Umbilical cord (tissue), 2 donors: ENCODE measurements at places on chromosomes 5 and 9. TPM values are rescaled to one million over a fixed set of nuclear protein-coding genes. Genes with fewer than 3 reads are reported as not detected.
A peak's percentile ranks its signal among the peaks of the same experiment; 100 is the strongest.

DNA sequence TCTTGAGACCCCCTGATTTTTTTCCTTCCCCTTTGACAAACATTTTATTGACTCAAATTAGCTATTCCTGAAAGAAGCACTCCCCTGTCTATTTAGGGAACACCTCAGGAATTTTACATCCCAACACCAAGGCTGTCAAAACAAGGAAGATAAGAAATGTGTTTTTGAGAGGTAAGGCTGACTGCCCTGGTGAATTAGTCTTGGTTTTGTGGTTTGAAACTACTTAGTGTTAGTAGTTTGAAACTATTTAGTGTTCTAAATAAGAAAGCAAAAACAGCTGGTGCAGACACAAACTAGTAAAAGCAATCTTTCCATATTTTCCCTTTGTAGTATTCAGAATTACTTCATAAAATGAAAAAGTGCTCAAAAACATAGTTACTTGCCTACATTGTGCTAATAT lies 120.7 kb downstream of the PCSK1 start:
- no peak for DNase-seq

- DNase-seq: no peak
Observed at GRCh38 chr9:89374176-89374575, 55.9 kb downstream of the SECISBP2 start.

Gene APC
- total RNA-seq: 41.9 TPM

Gene DELE1
- total RNA-seq: 63.8 TPM

GRCh38 chr5:59279979-59280378 lies 613.5 kb downstream of the PDE4D start:
- DNase-seq: no peak

GRCh38 chr5:176413255-176413565 lies 3.1 kb downstream of the CLTB start:
- DNase-seq: peak; percentile 51

DNA sequence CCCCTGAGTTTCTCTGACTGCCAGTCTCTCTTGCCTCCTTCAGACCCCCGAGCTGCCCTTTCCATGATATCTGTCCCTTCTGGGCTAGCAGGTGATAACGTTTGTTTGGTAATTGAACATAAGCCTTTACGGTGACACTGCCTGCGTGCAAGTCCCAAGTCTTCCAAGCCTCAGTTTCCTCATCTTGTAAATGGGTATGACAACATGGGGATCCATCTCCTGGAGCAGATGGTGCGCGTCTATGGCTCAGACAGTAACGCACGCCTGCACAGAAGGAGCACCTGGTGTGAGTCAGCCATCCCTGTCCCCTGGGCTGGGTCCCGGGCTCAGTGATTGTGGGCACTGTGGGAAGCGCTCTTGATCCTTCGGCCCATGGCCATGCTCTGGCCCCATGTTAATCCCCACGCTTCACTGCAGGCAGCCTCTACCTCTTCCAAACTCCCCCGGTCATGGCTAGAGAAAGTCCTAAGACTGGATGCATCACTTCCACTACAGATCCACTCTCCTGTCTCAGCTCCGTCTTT lies 85.8 kb downstream of the DAP start:
- DNase-seq: no peak

Gene SYK
- 9.6 TPM for total RNA-seq

GRCh38 chr9:114035221-114035844 lies 42.8 kb downstream of the AMBP start:
- no peak for DNase-seq

- no peak for DNase-seq
Observed at GRCh38 chr5:77663090-77663863, 24.8 kb upstream of the OTP start.

Gene ENTPD8
- total RNA-seq: not detected

DNA sequence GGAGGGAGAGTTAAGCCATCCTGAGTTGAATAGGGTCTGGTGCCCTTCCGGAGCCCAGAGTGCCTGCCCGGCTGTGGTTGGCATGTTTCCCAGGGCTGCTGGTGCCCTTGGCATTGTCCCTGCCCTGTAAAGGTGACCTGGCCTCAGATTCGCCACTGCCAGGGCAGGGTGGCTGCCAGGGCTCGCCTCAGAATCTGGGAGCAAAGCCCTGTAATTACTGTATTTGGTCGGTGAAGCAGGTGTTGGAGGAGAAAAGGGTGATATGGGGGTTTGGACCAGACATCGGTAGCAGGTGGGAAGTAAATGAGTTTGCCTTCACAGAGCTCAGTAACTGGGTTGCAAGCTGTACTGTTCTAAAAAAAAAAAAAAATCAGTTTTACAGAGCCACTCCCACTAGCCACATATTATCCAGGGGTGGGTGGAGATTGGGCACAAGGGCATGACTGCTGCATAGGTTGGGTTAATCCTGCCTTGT lies 47.6 kb downstream of the RGS3 start:
- no peak for DNase-seq

Gene RECK
- total RNA-seq: 12.0 TPM

Gene NDUFAF2
- 22.6 TPM for total RNA-seq

- DNase-seq: no peak
Observed at GRCh38 chr5:77151501-77151900, 59.0 kb upstream of the PDE8B start.

GRCh38 chr5:97026721-97027120 lies 90.8 kb downstream of the LNPEP start:
- DNase-seq: no peak

Gene ABCA2
- 20.2 TPM for total RNA-seq

DNA sequence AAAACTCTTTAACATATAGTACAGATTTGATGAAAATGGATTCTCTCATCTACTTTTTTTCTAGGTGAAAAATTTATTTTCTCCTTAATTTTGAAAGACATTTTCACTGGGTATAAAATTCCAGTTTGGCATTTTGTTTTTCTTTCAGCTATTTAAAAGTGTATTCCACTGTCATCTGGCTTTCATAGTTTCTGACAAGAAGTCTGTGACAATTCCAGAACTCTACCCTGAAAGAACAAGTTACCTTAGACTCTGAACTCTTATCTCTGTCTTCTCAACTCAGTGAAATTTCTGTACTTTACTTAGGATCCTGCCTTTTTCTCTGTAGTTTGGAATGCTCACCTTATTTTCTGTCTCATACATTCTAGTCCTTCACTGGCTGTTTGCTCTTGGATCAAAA lies 161.7 kb downstream of the RANBP17 start:
- DNase-seq: no peak

DNA sequence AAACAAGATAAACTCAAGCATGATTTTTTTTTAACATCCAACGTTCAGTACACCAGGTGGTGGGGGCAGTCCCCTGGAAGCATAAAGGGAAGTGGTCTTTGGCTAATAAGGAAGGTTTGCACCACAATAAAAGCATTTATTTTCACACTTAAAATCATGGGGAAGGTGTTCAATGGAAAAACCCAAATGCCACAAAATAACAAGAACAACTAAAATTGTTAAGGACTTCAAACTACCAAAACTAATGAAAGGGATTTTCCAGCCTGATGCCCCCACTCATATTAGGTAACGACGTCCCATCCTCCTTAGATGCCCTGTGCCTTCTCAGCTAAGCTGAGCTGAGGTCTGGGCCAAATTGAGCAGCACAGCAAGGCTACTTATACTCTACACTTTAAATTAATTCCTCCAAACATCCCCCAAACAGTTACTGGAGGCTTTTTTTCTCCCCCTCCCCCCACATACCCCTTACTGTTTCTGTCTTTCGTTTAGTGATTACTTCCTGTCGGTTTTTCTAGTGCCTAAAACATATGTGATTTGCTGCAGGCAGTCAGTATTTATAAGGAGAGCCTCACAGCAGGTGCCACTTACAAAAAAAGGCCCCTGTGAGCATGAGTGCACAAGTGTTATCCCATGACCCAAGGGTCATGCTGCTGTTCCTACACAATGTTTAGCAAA lies 259.7 kb upstream of the ZNF608 start:
- no peak for DNase-seq

Gene PCDHB4
- total RNA-seq: 2.9 TPM

- no peak for DNase-seq
Observed at GRCh38 chr9:116913536-116913935, 226.4 kb downstream of the TRIM32 start.

DNA sequence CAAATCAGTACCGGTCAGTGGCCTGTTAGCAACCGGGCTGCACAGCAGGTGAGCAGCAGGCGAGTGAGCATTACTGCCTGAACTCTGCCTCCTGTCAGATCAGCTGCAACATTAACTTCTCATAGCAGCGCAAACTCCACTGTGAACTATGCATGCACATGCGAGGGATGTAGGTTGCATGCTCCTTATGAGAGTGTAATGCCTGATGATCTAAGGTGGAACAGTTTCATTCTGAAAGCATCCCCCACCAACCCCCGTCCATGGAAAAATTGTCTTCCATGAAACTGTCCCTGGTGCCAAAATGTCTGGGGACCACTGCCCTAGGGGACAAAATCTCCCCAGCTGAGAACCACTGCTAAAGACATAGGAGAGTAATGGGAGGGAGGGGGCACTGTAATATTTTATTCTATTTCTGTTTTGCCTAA lies 51.1 kb downstream of the P4HA2 start:
- no peak for DNase-seq

Gene NACC2
- 23.4 TPM for total RNA-seq

Gene PCDHGA2
- total RNA-seq: 4.6 TPM

Gene BBLN
- total RNA-seq: 16.9 TPM

GRCh38 chr9:16509997-16510396 lies 360.5 kb downstream of the BNC2 start:
- no peak for DNase-seq

DNA sequence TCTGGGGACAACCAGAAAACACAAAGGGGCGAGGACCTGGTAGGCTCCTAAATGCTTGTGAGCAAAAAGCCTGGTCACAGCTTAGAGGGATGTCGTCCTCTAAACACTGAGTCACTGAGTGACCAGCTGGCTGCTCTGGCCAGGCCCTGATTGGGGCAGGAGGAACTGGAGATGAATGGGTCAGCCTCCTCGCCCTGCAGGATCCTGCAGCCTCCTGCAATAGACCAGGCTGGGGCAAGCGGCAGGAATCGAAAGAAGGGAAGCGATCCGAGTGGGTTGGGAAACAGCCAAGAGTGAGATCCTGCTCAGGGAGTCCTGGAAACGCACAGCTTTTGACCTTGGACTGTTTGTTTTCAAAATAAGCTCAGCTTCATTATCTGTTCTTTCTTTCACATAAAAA lies 34.1 kb upstream of the MSX2 start:
- peak; percentile 56 for DNase-seq

Gene ANKRD55
- total RNA-seq: 0.96 TPM

- no peak for DNase-seq
Observed at GRCh38 chr5:82285206-82285605, 7.1 kb upstream of the RPS23 start.

GRCh38 chr5:168962306-168962705 lies 338.6 kb downstream of the SLIT3 start:
- peak; percentile 82 for DNase-seq

- no peak for DNase-seq
Observed at GRCh38 chr9:116717150-116717549, 30.0 kb downstream of the TRIM32 start.

DNA sequence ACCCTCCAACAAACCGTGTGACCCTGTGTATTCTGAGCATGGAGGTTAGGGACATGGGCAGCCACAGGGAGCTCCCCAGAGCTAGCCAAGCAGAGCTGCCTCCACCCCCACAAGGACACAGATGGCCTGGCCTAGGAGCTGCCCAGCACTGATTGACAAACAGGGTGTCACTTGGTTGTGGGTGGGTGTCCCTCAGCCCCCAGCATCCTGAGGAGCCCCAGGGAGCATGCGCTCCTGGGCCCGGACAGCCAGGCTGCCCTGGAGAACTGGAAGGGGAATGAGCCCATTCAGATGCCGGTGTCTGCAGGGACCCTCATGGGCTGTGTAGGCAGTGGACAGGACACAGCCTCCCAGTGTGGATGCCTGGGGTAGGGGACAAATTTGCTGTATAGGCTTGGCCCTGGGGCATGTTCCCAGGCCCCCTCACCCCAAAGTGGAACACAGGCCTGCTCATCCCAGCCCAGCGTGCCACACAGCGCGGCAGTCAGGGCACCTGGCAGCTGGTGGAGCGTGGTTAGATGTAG lies 124.8 kb upstream of the LMX1B start:
- no peak for DNase-seq

- DNase-seq: no peak
Observed at GRCh38 chr5:139717221-139717620, 69.1 kb downstream of the CXXC5 start.
